Stimulated activated CD8-positive, alpha-beta memory T cell treated with anti-CD3 and anti-CD28 coated beads, Interleukin-7, amount 100 ng/mL, for 24 hours (primary cell): ENCODE measurements at places on chromosomes 3 and 15.

GRCh38 chr15:38714309-38715072, 149.9 kb upstream of the RASGRP1 start:
- DNase-seq: no peak

DNA sequence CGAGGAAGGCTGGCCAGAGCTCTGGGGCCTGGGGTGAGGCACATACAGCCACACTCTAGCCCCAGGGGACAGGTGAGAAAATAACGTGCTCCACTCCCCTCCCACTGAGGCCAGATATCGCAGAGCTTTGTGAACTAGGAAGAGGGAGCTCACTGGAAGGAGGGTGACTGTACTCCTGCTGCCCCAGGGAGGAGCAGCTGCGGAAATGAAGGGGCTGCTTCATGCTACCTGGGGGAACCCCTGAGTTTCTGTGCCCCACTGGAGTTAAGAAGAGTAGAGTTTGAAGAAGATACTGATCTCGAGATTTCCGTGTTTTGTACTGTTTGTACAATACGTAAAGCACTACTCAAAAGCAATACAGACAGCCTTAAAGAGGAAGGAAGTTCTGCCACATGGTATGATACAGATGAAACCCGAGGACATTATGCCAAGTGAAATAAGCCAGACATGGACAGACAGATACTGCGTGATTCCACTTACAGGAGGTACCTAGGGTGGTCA, 44.6 kb downstream of the CMTM6 start:
- no peak for DNase-seq

DNA sequence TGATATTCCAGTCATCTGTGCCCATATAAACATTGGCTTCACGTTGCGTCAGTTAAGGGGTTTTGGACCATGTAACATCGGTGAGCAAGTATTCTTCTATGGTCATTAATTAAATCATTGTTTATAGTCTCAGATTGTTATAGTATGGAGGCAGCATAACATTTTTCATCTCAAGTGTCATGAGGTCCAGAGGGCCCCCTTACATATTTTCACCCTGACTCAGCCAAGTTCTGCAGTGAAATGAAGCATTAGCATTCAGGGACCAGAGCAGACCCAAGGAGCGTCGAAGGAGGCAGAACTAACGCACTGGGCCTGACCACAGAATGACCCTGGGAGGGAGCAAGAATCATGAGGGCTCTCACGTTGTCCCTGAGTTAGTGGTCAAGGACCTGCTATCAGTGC, 171.5 kb downstream of the LRTM1 start:
- no peak for DNase-seq

GRCh38 chr15:54149115-54149531, 170.9 kb downstream of the UNC13C start:
- DNase-seq: no peak

- DNase-seq: no peak
These were observed 241.3 kb upstream of the LRTM1 start for GRCh38 chr3:55169161-55169560.

- no peak for DNase-seq
These were observed 14.6 kb upstream of the PCCB start for GRCh38 chr3:136235545-136235944.

- DNase-seq: no peak
These were observed 1.9 kb upstream of the CCK start for GRCh38 chr3:42267878-42268277.

DNA sequence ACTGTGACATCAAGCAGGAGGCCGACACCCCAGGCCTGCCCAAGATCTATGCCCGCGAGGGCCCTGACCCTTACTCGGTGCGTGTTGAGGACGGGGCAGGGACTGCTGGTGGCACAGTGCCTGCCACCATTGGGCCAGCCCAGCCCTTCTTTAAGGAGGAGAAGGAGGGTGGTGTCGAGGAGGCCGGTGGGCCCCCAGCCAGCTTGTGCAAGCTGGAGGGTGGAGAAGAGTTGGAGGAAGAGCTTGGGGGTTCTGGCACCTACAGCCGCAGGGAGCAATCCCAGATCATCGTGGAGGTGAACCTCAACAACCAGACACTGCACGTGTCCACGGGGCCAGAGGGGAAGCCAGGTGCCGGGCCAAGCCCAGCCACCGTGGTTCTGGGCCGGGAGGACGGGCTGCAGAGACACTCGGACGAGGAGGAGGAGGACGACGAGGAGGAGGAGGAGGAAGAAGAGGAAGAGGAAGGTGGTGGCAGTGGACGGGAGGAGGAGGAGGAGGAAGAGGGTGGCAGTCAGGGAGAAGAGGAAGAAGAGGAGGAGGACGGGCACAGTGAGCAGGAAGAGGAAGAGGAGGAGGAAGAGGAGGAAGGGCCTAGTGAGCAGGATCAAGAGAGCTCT, 5.4 kb downstream of the ZBTB47 start:
- DNase-seq: no peak

DNA sequence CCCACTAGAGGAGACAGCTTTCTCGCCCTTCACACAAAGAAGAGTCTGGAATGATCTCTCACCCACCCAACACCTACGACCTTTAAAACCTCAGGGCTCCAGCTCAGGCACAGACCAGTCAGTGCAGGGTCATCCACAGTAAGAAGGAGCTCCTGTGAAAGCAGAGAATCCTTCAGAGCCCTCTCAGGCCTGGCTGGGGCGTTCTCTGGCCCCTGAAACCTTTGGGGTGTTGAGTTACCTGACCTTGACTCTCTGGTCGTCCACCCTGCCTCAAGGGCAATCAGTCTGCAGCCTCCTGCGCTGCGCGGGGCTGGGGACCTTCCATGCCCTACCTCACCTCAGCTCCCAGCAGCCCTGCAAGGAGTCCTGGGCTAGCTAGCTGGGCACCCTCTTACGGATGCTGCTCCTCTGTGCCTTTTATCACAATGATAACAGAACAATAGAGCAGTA, 106.2 kb downstream of the ADCY5 start:
- DNase-seq: no peak

GRCh38 chr3:184656829-184657681, 54.8 kb downstream of the MAGEF1 start:
- no peak for DNase-seq

- no peak for DNase-seq
These were observed 1.0 kb downstream of the C15orf61 start for GRCh38 chr15:67521783-67522568.

- DNase-seq: no peak
These were observed 153.7 kb downstream of the TIGIT start for GRCh38 chr3:114447545-114447944.

- DNase-seq: no peak
These were observed 142.3 kb upstream of the CHL1 start for GRCh38 chr3:54240-54639.

GRCh38 chr3:40458473-40458872, 1.3 kb downstream of the RPL14 start:
- no peak for DNase-seq

GRCh38 chr3:46489875-46490274, 7.9 kb upstream of the RTP3 start:
- no peak for DNase-seq

DNA sequence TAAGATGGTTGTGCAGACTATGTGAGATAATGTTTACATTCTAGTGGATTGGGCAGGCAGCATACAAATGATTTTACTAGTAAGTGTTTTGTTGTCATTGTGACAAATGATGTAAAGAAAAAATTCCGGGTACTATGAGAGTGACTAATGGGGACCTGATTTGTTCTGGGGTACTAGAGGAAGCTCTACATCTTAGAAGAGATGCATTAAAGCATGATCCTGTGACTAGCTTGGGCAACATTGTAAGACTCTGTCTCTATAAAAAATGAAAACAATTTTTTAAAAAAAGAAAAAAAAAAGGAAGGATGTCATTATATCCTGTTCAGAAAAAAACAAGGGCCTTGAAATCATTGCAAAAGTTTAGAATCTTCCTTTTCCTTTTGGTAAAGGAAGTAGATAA, 58.1 kb upstream of the MYRIP start:
- DNase-seq: no peak

DNA sequence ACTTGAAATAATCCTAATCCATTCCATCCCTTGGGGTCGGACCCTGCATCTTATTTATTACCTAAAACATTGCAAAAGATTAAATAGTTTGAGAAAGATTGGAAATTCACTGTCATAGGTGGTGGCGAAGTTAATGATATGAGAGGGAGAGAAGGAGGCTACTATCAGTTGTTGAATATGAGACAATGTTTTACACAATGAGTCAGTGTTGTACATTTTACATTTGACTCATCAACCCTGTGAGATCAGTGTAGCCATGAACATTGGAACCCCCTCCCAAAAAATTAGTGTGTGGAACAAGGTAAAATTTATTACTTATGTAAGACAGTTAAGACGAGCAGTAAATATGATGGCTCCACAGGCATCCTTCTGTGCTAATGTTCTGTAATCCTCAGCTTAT, 384.3 kb downstream of the MCTP2 start:
- no peak for DNase-seq

DNA sequence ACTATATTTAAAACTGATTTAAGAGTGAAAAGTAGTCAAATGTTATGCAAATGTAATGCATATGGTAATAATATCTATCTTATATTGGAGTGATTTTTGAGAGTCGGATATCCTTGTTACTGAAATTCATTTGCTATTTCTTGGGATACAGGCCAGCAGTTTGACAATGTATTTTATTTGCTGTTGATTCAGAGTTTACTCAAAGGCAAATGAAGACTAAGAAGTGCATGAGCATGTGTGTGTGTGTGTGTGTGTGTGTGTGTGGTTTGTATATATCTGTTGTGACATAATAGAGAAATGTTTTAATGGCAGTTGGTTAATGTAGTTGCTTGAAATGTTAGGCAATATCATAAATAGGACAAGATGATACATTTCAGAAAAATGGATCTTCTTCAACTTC, 39.0 kb downstream of the UNC13C start:
- DNase-seq: no peak

- no peak for DNase-seq
These were observed 431.8 kb downstream of the TBL1XR1 start for GRCh38 chr3:176765382-176765900.

GRCh38 chr3:119427669-119428068, 35.7 kb downstream of the TMEM39A start:
- no peak for DNase-seq

GRCh38 chr3:182129740-182130139, 418.0 kb downstream of the SOX2 start:
- DNase-seq: no peak

DNA sequence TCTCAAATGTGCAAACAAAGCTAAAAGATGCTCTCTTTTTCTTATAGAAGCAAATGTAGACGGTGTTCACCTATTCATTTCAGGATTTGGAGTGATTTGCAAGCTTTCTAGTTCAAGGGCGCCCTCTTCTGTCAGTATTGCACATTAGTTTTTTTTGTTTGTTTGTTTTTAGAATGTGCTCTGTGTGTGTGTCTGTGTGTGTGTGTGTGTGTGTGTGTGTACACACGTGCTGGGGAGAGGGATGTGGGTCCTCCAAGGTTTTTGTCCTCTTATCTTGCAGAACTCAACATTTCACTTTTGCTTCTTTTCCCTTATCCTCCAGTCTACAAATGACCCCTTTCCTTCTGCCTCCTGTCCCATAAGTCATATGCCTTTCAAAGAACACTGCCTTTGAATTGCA, 23.5 kb downstream of the DNAH1 start:
- no peak for DNase-seq

- no peak for DNase-seq
These were observed 29.6 kb upstream of the SECISBP2L start for GRCh38 chr15:49075881-49076280.

DNA sequence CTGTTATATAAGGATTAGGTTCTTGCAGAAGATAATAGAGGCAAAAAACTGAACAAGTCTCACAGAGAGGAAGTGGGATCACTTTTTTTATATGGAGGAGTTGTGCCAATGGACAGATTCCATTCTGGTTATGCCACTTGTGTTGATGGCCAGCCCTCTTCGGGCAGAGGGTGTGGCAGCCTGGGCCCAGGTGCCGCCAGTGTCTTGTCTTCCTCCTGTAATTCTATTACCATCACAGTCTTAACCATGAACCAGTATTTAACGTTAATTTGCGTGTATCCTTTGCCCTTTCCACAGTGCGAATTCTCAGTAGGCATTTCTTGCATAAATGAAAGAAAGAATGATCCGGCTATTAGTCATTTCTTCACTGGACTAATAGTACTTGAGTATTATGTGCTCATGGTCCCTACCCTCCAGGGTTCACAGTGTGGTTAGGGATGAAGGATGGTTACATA, 7.0 kb upstream of the USP4 start:
- DNase-seq: no peak

- DNase-seq: no peak
These were observed 120.5 kb downstream of the SLMAP start for GRCh38 chr3:57876632-57877031.

GRCh38 chr3:111081008-111081545, 9.5 kb downstream of the NECTIN3 start:
- no peak for DNase-seq
